DND-41 (cell line): ENCODE measurements at places on chromosomes 7 and 10.

- DNase-seq, result peak; percentile 16
Measured at GRCh38 chr10:97796651-97797050, 24.9 kb upstream of the SFRP5 start.

DNA sequence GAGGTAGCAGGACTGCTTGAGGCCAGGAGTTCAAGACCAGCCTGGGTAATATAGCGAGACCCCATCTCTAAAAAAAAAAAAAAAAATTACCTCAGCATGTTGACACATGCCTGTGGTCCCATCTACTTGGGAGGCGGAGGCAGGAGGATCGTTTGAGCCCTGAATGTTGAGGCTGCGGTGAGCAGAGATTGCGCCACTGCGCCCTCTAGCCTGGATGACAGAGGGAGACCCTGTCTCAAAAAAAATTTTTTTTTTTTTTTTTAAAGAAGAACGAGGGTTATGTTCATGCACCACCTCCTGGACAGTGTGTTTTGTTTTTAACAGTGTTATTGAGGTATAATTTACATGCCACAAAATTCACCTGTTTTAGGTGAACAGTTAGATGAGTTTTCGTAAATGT lies 51.1 kb upstream of the SEPHS1 start:
- DNase-seq, result peak; percentile 11

GRCh38 chr10:131453721-131454634 lies 142.5 kb upstream of the TCERG1L start:
- DNase-seq, result peak; percentile 63

- no peak for DNase-seq
Measured at GRCh38 chr10:29163746-29164145, 125.1 kb upstream of the LYZL1 start.

GRCh38 chr10:89589101-89589720 lies 53.8 kb upstream of the SLC16A12 start:
- no peak for DNase-seq

DNA sequence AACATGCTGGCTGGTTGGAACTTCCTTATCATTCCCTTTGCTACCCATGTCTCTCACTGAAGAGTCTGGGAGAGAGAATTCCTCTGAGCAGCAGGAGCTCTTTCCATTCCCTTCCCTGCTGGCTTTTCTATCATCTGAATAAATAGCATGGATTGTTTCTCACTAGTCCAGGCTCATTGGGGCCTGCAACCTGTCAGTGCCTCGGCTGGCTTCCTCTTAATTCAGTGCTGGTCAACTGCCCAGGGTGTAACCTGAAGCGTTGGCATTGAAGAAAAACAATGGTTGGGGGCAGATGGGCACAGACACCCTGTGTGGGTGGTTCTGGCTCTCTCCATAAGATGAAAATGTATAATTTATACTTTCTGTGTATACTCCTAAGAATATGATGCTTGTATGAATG lies 155.6 kb downstream of the ANLN start:
- DNase-seq, result no peak

DNA sequence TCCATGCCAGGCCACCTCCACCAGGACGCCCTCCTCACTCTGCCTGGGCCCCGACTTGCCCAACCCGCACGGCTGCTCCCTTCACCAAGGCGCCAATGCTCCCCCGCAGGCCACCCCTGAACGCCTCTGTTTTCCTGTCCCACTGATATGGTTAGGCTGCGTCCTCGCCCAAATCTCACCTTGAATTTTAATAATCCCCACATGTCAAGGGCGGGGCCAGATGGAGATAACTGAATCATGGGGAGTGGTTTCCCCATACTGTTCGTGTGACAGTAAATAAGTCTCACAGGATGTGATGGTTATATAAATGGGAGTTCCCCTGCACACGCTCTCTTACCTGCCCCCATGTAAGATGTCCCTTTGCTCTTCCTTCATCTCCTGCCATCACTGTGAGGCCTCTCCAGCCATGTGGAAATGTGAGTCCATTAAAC lies 29.8 kb downstream of the RSU1 start:
- no peak for DNase-seq

GRCh38 chr7:44985900-44986217 lies 7.0 kb upstream of the MYO1G start:
- no peak for DNase-seq

- DNase-seq, result no peak
Measured at GRCh38 chr10:90598513-90598912, 259.3 kb downstream of the HTR7 start.

DNA sequence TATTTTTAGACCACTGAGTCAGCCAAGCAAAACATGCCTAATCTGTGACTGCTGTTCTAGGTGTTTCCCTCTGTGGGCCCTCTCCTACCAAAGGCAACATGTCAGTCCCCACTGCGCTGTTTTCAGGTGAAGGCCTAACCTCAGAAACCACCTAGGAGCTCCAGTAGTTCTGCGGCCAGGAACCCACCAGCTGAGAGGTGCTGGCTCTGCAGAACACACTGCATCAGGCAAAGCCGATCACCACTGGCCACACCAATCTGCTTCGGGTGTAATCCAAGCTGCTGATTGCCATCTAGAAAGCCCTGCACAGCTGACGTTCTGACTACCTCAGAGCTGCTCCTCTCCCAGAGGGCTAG lies 14.9 kb downstream of the CAMK2G start:
- no peak for DNase-seq
